ENCODE measurements at places on chromosomes 1 and 21.

- no peak for DNase-seq
Observed at GRCh38 chr1:229203030-229203751, 67.7 kb upstream of the RAB4A start.

- DNase-seq = peak; percentile 62
Observed at GRCh38 chr1:159163614-159164228, 7.7 kb upstream of the CADM3 start.

DNA sequence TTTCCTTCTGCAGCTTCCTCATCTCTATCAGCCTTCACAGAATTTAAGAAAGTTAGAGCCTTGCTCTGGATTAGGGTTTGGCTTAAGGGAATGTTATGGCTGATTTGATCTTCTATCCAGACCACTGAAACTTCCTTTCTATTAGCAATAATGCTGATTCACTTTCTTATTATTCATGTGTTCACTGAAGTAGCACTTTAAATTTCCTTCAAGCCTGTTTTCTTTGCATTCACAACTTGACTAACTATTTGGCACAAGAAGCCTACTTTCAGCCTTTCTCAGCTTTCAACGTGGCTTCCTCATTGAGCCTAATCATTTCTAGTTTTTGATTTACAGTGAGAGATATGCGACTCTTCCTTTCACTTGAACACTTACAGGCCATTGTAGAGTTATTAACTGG is 528.5 kb downstream of the PLPP3 start:
- no peak for DNase-seq

- DNase-seq = no peak
Observed at GRCh38 chr1:17736625-17737024, 18.5 kb upstream of the ACTL8 start.

GRCh38 chr1:115496904-115497527 is 144.8 kb upstream of the VANGL1 start:
- no peak for DNase-seq

DNA sequence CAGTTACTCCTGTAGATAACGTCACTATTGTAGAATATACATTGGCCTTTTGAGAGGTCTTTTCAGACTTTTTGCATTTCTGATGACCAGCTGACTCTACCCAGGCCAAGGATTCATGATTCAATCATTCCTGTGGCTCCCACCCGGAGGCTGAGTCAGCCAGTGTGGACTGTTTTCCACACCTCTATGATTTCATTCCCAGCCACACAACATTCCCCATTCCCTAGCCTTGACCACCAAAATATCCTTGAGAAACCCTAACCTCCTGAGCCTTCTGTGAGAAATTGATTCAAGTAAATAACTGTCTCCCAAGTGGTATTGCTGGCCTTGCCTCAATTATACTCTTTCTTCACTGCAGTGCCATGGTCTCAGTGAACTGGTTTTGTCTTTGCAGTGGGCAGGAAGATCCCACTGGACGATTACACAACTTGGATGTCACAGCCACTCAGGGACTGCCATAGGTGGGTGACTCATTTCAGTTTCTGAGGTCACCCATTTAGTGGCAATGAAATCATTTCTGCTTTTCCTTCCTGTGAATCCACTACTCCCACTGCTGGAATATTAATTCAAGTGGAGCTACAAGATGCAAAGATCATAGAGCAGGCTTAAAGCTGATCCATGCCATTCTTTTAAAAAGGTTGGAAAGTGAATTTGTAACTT is 518.6 kb upstream of the ZP4 start:
- no peak for DNase-seq
